ENCODE measurements at places on chromosomes 1 and 21.

DNA sequence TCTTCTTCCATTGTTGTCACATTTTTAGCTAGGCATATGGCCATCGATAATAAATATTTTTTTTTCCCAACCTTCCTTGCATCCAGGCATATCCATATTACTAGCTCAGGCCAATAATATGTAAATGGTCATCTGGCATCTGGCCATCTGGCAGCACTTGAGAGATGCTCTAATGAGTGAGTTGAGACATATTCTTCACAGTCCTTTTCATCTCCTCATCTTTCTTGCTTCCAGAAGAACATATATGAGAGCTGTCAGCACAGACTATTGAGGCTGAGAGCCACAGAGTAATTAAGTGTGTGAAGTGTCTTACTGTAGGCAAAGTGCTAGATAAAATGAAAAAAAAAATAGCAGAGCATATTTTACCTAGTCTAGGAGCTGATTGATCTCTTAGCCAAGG, 628.4 kb upstream of the TMPRSS15 start:
- no peak for DNase-seq

GRCh38 chr1:231091415-231091814, 51.4 kb upstream of the FAM89A start:
- DNase-seq, result no peak

DNA sequence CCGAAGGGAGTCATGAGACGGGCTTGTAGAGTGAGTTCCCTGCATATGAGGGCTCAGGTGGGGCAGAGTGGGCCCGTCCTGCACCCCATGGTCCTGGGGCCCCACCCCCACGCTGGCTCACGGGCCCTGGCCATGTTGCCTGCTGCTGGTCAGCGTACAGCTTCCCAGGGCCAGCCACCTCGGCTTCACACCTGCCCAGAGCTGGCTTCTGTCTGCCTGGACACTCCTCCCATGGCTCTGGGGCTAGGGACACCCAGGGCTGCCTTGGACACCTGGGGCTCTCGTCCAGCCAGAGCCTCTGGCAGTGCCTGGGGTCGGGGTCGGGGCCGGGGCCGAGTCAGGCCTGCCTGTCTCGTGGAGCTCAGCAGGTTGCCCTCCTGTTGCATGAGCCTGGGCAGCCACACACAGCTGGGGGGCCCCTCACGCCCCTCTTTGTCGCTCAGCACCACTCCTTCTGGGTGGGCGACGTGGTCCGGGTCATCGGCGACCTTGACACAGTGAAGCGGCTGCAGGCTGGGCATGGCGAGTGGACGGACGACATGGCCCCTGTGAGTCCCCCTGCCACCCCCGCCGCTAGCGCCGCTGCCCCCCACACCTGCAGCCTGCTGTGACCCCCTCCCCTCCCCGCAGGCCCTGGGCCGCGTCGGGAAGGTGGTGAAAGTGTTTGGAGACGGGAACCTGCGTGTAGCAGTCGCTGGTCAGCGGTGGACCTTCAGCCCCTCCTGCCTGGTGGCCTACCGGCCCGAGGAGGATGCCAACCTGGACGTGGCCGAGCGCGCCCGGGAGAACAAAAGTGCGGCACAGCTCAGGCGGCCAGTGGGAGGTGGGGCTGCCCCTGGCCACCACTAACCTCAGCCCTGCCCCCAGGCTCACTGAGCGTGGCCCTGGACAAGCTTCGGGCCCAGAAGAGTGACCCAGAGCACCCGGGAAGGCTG, 5.5 kb upstream of the MMP23B start:
- DNase-seq, result no peak

GRCh38 chr21:31530897-31531705, 128.4 kb upstream of the SOD1 start:
- peak; percentile 97 for DNase-seq

DNA sequence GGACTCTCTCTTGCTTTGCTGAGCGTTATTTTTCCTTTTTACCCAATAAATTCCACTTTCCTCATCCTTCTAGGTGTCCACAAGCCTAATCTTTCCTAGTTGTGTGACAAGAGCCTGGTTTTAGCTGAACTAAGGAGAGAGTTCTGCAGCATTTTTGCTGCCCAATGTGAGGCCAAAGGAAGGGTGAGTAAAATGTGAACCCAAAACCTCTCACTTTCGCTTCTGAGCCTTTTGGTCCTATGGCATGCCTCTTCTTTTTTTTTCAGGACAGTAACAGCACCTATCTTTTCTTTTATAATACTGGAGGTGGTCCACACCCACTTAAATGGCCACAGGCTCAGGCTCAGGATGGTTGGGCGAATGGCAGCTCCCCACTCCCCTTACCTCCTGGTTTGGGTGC, 111.1 kb downstream of the COP1 start:
- DNase-seq, result no peak

DNA sequence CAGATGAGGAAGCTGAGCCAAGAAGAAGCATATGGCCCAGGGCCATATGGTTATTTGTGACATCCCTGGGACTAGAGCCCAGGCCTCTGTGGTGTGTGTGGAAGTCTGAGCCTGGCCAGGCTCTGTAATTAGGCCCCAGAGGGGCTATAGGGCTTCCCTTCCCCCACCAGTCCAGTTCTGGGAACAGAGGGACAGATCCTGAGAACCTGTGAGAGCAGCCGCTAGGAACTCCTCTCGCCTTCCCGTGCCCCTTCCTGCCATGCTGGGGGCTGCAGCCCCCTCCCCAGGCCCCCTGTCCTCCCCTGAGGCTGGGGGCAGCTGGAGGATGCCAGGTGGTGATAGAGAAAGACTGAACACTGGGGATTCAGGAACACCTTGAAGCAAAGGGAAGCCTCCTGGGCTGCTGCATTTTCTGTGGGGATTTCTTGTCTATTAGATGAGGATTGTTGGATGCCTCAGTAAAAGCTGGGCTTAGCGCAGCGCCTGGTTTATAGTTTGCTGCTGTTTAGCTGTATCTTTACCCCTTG, 33.3 kb downstream of the COQ8A start:
- peak; percentile 72 for DNase-seq

GRCh38 chr1:162587347-162587746, 25.8 kb downstream of the UAP1 start:
- peak; percentile 37 for DNase-seq

GRCh38 chr1:21290546-21290944, 282 bp upstream of the ECE1 start:
- DNase-seq, result no peak

GRCh38 chr1:47755101-47755990, 241.8 kb downstream of the TRABD2B start:
- DNase-seq, result no peak

DNA sequence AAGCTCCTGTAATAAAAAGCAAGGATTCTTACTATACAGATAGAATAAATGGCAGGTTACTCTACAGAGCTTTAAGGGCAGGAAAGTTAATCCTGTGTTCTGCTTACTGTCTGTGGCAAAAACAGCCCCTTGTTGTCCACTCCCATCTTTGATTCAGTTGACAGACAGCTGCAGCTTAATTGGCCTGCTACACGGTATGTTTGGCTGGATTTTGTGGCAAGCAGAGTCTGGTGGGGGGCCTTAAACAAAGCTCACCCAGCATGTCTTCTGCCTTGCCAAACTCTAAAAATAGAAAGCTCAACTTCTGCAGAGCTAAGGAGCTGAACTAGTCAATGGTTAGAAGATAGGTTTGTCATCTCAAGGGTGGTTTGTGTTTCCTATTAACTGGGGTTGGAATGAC, 407.2 kb downstream of the HLX start:
- no peak for DNase-seq

DNA sequence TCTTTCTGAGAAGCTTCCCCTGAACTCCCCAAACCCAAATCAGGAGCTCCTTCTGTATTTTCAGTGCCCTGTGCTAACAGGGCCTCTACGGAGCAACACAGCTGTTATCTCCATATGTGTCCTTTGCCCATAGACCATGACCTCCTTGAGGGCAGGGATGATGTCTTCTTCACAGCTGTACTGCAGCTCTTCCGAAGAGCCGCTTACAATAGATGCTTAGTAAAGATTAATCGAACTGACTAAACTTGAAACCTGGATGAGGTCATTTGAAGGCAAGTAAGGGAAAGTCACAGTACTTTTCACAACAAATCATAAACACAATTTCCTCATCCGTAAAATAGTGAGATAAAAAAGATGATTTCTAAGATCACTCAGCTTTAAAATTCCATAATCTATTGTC, 4.4 kb upstream of the KCNN3 start:
- DNase-seq, result no peak

DNA sequence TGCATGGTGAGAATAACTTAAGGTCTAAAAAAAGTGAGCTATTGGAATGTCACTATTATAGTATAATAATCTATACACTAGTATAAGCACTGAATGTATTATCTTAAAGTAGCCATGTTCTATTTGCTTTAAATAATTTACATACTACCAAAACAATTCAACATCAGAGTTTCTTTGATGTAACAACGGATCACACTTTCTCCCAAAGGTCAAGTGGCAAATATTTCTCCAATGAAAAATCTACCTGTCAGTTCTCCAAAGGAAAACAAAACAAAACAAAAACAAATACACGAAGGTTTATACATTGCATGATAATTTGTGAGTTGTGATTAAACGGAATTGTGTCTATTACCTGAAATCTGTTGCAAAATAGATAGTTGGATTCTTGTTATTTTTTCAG, 581.4 kb downstream of the USP25 start:
- DNase-seq, result no peak

- DNase-seq, result no peak
These were observed 156.2 kb upstream of the CTTNBP2NL start for GRCh38 chr1:112239683-112240330.

- no peak for DNase-seq
These were observed 86.6 kb downstream of the SLC25A24 start for GRCh38 chr1:108113496-108113895.

DNA sequence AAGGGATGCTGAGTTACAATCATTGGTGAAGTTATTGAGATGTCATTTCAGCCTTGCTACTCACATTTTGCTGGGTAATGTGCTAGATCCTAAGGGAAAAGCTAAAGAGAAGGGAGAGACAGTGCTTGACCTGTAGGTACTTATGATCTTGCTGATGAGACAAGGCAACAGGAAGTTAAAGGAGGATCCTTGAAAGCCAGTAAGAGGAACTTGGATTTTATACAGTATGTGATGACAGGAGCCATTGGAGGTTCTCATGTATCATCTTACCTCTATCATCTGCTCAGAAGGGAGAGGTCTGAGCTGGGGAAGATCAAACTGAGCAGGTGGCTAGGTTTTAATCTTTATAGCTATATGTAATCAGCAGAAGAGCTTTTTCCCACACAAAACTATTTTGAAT, 6.3 kb downstream of the APOBEC4 start:
- no peak for DNase-seq

DNA sequence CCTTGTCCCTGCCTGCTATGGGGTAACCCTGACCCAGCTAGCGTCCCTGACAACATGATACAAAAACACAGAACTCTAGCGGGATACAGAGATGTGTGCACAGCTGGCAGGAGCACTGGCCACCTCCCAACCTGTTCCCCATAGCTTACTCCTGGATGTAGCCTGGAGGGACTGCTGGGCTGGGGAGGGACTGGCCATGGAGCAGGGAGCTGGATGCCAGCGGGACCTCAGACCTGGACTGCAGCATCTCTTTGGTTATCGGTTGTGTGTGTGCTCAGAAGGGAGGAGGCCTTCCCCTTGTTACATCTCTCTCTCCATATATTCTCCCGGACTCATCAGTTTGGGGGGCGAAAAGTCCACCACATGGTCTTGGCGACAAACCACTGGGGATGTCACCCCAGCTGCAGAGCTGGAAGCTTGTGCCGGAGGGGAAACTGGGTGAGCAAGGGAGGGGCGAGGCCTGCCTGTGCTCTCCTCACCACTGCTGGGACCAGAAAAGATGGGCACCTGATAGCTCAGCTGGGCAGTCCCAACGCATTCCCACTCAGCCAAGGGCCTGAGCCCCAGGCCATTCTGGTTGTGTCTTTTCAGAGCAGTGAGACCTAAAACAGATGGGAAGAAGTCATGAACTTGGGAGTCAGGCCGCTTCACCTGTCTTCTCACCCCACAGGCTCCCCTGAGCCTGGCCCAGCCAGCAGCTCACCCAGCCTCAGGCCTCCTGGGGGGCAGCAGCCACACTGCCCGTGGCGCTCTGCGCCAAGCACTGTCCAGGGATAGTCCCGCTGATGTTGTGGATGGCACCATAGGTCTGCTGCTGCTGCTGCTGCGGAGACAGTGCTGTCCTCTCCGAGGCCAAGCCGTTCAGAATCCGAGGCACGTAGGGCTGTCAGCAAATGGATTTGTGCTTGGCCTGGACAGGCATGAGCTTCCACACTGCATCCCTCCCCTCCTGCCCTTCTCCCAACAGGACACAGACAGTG, 35.6 kb downstream of the TMEM63A start:
- DNase-seq, result no peak

GRCh38 chr1:192730198-192730597, 78.6 kb upstream of the RGS2 start:
- DNase-seq, result no peak

DNA sequence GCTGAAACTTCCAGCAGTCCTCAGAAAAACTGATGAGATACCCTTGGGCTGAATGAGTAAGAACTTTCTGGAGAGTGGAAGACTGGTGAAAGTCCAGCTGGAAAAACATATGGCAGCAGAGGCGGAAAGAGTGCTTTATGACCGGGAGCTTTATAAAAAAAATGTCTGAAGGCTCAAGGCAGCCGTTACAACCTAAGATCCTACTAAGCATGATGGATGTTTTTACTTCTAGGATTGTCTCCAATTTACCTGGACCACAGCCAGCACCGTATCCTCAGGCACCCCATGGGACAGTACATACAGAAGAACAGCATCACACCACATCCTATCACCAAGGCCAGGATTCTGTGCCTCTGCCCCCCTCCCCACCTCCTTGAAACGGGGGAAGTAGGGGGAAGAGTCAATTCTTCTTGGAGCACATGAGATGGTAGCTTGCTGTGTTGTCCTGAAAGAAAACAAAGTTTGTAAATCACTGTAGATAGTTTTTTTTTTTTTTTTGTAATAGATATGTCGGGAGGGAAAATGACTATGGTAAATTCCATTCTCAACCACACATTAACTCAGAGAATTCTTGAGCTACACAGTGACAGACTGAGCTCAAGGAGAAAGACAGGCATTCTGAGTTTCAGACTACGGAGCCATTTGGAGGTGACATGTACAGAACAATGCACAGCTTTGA, 11.8 kb upstream of the IRF2BP2 start:
- DNase-seq, result no peak

GRCh38 chr1:89529196-89529595, 4.6 kb downstream of the LRRC8B start:
- DNase-seq, result no peak

- no peak for DNase-seq
These were observed 94.2 kb downstream of the ARHGEF10L start for GRCh38 chr1:17633654-17634053.

DNA sequence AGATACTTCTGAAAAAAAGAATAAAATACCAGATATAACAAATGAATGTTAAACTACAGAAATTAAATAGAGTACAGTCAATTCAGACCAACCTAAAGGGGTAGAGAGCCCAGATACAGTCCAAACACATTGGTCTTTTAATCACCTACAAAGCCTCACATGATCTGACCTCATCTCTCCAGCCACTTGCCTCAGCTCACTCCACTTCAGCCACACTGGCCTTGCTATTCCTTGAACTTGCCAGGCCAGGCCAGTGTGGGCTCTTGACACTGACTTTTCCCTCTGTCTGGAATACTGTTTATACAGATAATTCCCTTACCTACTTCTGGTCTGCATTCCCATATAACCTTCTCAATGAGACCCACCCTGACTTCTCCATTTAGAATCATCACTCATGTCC, 17.0 kb upstream of the PPIE start:
- DNase-seq, result no peak
